ENCODE measurements at places on chromosomes 7 and 10.
A peak's percentile ranks its signal among the peaks of the same experiment; 100 is the strongest.

- DNase-seq, result peak; percentile 59
Observed at GRCh38 chr7:141700848-141701371, 1.1 kb downstream of the DENND11 start.

DNA sequence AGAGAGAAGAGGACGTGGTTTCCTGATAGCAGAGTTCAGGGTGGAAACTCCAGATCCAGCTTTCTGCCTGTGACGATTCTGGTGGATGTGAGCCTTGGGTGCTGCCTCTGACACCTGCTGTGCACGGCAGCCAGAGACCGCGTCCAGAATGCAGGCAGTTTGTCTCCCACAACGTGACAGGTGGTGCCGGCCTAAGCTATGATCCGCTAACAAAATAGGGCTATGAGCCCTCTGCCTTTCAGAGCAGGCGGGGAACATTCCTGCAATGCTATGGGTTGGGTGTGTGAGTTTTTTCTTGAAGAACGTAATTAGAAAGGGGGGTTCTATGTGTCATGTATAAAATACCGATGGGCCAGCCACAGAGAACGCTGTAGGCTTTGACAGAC, 297.3 kb upstream of the PRKCQ start:
- DNase-seq, result no peak

- peak; percentile 97 for DNase-seq
Observed at GRCh38 chr10:35642035-35642792, at the start of gene FZD8. Gene FZD8, minus strand, starts transcription at chr10:35642296. Its CDS starts 867 bp downstream, at chr10:35641429.

DNA sequence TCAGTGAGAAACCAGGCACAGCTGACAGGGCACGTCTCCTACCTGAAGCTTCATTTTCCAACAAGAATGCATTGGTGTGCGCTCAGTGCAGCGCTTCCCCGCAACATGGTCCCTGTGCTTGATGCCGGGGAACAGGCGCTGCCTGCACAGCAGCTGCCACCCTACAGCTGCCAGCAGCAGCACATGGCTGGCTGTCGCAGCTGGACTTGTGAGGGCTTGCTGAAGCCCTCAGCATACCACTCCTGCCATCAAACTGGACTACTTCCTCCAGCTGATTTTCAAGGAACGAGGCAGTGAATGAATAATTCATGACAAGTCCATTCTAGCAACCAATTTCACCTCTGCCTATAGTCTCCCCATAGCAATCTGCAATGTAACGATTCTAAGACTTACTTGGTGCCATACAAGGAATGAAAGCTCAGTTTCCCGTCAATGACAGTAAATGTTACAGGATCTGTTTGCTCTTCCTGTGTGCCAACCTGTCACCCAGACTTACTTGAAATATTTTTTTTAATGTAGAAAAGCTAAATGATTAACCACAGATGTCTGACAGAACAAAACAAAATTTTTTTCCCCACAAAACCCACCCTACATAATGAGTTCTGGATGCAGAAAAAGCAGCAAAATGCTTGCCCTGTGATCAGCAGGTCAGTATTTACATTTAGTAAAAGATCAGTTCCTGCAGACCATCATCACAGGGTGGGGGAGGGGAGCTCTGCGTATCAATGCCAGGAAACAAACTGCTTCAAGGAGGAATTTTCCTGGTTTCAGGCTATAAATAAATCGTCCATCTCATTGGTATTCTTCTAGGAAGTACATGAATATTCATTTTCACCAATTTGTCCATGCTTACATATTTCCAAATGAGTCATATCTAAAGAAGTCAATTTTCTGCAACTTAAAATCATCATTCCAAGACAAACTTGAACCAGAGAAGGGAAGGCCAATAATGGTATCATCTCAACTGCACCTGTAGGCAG, 140.6 kb downstream of the ALOX5 start:
- peak; percentile 26 for DNase-seq

- no peak for DNase-seq
Observed at GRCh38 chr7:45404622-45405021, 169.5 kb upstream of the ADCY1 start.

DNA sequence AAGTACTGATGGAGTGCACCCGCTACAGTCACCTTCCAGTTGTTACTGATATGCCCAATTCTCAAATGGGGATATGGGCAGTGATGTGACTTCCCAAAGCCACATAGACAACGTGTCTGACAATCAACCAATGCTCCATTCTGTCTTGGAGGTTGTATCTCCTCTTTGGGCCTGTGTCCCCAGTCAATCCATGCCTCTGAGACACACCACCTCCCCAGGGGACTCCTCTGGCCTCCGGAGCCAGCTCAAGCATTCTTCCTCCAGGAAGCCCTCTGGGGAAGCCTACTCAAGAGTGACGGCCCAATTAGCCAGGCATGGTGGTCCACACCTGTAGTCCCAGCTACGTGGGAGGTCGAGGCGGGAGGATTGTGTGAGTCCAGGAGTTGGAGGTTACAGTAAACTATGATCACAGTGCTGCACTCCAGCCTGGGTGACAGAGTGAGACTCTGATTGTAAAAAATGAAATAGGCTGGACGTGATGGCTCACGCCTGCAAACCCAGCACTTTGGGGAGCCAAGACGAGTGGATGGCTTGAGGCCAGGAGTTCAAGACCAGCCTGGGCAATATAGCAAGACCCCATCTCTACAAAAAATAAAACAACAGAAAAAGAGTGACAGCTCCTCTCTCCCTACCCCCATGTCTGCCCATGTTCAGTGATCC, 99.5 kb upstream of the TNRC18 start:
- peak; percentile 27 for DNase-seq

DNA sequence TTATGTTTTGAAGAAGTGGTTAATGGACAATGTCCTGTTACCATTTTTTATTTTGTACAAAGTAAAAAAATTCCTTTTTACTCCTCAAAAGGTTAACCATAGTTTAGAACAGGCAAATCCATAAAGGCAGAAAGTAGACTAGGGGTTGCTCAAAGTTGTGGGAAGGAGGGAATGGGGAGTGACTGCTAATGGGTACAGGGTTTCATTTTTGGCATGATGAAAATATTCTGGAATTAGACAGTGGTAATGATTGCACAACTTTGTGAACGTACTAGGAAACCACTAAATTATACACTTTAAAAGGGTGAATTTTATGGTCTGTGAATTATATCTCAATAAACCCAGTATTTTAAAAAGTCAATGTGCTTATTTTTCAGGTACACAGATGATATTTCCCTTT, 35.4 kb upstream of the CDK14 start:
- DNase-seq, result peak; percentile 63

DNA sequence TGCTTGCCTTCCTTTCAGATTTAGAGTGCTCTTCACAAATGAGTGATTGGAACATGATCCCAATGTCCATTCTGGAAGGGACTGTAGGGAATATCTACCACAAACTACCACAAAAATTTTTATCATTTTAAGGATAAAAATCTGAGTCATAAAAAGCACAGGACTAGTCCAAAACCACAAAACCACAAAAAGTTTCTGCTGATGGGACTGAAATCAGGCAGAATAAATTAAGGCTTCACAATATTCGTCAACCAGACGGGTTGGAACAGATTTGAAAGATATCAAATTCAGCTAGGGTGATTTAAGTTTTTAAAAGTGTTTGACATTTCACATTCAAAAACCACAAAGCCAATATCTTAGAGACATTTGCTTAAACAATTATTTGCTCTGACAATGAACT, 100.1 kb upstream of the PTN start:
- DNase-seq, result peak; percentile 66

- peak; percentile 60 for DNase-seq
Observed at GRCh38 chr10:131453721-131454634, 142.5 kb upstream of the TCERG1L start.

DNA sequence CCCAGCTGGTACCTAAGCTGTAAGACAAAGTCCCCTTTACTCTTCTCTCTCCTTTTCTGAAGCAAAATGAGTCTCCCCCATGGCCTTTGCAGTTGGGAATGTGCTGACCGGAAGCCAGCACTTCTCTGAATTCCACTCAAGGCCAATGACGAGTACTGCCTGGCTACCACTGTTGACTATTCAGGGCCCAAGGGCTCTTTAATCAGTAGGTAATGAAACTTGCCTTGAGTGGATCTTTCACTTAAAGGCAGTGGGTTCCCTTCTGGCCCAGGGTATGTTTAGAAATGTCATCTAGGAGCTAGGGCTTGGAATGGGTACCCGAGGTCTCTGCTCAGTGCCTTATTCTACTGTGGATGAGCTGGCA, 197.1 kb downstream of the BBS9 start:
- DNase-seq, result no peak

- DNase-seq, result peak; percentile 88
Observed at GRCh38 chr7:106770191-106770590, 94.9 kb upstream of the PIK3CG start.

- no peak for DNase-seq
Observed at GRCh38 chr10:112756235-112756527, 193.9 kb upstream of the TCF7L2 start.

DNA sequence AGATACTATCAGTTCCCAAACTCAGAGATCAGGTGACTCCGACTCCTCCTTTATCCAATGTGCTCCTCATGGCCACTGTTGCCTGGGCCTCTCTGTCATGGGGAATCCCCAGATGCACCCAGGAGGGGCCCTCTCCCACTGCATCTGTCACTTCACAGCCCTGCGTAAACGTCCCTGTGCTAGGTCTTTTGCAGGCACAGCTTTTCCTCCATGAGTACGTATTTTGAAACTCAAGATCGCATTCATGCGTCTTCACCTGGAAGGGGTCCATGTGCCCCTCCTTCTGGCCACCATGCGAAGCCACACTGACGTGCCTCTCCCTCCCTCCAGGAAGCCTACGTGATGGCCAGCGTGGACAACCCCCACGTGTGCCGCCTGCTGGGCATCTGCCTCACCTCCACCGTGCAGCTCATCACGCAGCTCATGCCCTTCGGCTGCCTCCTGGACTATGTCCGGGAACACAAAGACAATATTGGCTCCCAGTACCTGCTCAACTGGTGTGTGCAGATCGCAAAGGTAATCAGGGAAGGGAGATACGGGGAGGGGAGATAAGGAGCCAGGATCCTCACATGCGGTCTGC, 162.2 kb downstream of the EGFR start:
- DNase-seq, result no peak

- no peak for DNase-seq
Observed at GRCh38 chr10:88995156-88995876, 4.7 kb downstream of the FAS start.

DNA sequence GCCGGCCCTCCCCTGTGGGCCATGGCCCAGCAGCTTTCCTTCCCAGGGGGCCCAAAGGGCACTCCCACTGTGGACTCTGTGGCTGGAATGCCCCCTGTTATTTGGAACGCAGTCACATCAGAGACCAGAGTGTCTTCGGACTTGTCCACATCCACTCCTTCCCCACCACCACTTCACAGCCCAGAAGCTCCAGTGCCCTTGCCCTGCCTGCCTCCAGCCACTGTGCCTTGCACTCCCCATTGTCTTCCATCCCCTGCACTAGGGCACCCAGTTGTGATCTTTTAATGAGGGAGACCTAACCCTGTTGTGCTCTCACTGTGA, 19.4 kb downstream of the INSIG1 start:
- no peak for DNase-seq

DNA sequence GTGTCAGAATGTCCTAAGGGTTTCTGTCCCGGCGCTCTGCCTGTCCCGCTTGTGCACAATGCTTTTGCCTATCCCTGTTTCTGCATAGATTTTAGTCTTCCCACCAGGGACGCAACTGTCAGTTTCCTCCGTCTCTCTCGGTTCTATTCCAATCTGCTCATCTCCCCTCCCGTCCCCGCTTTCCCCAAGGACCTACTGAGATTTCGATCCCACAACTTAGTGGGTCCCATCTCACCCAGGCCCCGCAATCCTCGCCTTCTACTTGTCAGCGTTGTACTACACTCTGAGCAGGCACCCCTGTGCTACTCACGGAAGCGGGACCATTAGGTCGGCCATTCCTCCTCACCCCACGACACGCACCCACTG, 519 bp upstream of the ZNF655 start:
- DNase-seq, result no peak

DNA sequence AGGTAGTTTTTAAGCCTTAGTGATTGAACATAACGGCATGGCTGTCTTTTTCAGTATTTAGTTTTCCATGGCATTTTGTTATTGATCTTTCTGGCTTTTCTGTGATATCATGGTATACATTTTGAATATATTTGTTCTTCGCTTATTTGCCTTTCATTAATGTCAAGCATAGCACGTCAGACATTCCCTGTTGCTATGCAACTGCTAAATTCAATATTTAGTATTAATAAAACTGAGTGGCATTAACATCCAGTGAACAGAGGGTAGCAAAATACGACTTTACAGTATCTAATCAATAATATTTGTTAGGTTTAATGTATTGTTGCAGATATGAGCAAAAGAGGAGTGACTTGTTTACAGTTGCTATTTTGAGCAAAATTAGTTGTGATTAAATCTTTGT, 72.5 kb downstream of the LCOR start:
- DNase-seq, result no peak

DNA sequence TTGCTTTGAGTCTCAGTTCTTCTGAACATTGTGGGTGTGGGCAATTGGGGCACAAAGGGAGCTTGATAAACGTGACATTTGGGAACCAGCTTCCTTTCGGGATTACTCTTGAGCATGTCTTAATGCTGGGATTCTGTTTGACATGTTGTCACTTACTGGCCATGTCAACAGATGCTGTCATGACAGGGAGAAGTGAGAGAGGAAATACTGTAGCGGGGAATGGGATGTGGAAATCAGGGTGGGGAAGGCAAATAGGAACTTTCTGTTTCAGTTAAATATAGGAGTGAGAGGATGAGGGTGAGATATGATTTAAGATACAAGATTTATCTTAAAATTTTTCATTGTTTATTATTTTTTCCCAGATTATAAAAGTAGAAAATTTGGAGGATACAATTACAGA, 83.9 kb downstream of the SEC23IP start:
- DNase-seq, result no peak

GRCh38 chr10:96747734-96748550, 27.6 kb upstream of the PIK3AP1 start:
- DNase-seq, result no peak

- DNase-seq, result no peak
Observed at GRCh38 chr10:132847416-132847777, 61.5 kb upstream of the NKX6-2 start.

DNA sequence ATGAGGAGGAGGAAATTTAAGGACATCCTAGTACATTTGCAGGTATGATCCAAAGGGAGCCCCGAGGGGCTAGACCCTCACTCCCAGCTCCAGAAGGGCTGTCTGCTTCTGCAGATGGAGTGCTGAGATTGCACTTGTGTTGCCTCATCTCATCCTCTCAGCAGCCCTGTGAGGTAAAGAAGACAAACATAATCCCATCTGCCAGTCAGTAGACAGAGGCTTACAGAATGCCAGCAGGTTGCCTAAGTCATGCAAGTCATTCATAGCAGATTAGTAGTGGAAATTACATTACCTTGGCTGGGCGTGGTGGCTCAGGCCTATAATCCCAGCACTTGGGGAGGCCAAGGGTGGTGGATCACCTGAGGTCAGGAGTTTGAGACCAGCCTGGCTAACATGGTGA, 45.4 kb downstream of the BLVRA start:
- DNase-seq, result no peak

- DNase-seq, result no peak
Observed at GRCh38 chr7:128861957-128862570, 592 bp upstream of the ATP6V1F start.

Measured in GM23248 (cell line).